Body of pancreas (tissue), 4 donors: ENCODE measurements at places on chromosomes 4 and X. TPM values are rescaled to one million over a fixed set of nuclear protein-coding genes. Genes with fewer than 3 reads are reported as not detected.

KIT gene
- total RNA-seq, result 4.0 TPM

ANK2 gene
- 9.9 TPM for total RNA-seq

ARX gene
- total RNA-seq, result 1.0 TPM

PKD2 gene
- total RNA-seq, result 33.6 TPM

GYG2 gene
- 21.4 TPM for total RNA-seq

GAGE12H gene
- not detected for total RNA-seq

PDGFRA gene
- total RNA-seq, result 54.4 TPM

ASB12 gene
- total RNA-seq, result not detected

DNA sequence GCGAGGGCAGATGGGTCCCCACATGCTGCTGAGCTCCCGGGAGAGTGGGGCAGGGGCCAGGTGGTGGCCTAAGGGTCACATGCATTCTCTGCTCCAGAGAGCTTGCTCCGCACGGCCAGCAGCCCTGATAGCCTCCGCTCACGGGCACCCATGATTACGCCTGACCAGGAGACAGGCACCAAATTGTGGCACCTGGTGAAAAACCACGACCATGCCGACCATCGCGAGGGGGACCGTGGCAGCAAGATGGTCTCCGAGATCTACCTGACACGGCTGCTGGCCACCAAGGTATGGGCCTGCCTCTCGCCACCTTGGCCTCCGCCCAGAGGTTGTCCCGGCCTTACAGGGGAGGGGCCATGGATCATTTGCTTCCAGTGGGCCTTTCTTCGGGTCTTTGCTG is 9.2 kb downstream of the LAGE3 start:
- no peak for DNase-seq

- DNase-seq, result peak; percentile 13
These were observed 366.5 kb downstream of the FAT4 start for GRCh38 chr4:125681240-125681639.

GRCh38 chr4:142396279-142396678 is 449.8 kb downstream of the INPP4B start:
- DNase-seq, result no peak

- DNase-seq, result peak; percentile 9
These were observed 63.1 kb downstream of the CCNI start for GRCh38 chr4:77012726-77013125.

GRCh38 chr4:36420111-36420679 is 138.8 kb downstream of the DTHD1 start:
- no peak for DNase-seq

- no peak for DNase-seq
These were observed 7.9 kb downstream of the COL25A1 start for GRCh38 chr4:109294468-109295020.

GRCh38 chr4:124529131-124529530 is 183.4 kb downstream of the ANKRD50 start:
- no peak for DNase-seq

GRCh38 chr4:120853161-120853935 is 69.2 kb downstream of the PRDM5 start:
- no peak for DNase-seq

DNA sequence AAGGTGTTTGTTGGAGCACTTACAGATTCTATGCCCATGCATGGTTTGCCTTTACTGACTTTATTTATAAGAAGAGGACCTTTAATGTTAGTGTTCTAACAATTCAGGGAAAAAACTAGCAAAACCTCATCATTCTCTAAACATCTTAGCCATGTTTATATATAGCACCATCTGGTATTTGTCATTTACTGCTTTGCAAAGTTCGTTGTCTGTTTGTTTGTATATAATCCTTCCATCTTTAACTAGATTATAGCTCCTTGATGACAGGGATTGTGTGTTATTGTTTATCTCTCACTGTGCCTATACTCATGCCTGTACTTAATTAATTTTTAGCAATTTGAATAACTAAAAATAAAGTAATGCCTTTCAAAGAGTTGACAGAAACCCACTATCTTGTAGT is 170.6 kb upstream of the PACRGL start:
- DNase-seq, result no peak
